ENCODE measurements at places on chromosomes 12 and 14.

- no peak for DNase-seq
Observed at GRCh38 chr12:132277949-132278348, 51.4 kb downstream of the GALNT9 start.

GRCh38 chr12:20245491-20245890 is 122.8 kb upstream of the PDE3A start:
- no peak for DNase-seq

DNA sequence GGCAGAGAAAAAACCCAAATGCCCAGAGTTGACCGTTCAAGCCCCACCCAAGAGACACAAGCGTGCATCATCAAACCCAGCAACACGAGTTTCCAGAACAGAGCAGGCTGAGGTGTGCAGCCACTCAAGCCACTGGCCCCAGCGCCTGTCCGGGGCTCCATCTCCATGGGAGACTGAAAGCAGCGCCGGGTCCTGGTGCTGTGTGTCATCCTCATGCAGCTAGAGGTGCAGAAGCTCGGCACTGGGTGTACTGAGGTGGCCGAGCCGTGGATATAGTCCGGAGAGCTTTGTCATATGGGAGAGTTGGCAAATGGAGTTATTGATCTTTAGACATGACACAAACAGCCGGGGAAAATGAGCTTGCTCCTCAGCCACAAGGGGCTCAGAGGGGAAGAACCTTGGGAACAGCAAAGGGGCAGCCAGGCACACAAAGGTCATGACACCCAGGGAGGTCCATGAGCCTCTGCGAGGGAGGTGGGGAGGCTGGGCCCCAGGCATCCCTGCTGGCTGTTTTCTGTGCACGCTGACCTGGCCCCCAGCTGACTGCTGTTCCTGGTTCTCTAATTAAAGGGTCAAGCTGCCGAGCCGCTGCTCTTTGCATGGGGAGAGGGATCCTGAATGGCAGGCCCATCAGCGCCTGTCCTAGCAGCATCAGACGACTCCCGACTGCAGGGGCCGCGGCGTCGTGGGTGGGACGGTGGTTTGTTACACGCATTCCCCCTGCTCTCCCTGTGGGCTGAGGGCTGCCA is 145.4 kb upstream of the SFSWAP start:
- no peak for DNase-seq

- DNase-seq: no peak
Observed at GRCh38 chr14:72598306-72598705, 295.6 kb downstream of the DPF3 start.

- DNase-seq: no peak
Observed at GRCh38 chr14:73750531-73750901, 36.3 kb upstream of the PNMA1 start.

DNA sequence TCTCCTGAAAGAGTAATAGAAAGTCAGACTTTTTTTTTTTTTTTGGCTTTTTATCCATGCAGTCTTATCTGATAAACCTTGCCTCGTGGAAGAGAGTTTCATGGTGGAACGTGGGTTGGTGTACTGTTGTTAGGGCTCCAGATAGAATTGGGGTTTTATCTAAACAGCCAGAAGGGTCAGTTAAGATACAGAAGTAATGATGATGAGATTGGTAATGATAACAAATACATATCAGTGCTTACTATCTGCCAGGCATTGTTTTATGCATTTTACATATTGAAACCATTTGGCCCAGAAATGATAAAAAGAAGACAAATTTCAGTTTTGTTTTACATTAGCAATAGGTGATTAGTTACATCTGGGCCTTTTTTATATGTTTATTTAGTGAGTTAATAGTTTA is 372.8 kb upstream of the PRICKLE1 start:
- DNase-seq: no peak

DNA sequence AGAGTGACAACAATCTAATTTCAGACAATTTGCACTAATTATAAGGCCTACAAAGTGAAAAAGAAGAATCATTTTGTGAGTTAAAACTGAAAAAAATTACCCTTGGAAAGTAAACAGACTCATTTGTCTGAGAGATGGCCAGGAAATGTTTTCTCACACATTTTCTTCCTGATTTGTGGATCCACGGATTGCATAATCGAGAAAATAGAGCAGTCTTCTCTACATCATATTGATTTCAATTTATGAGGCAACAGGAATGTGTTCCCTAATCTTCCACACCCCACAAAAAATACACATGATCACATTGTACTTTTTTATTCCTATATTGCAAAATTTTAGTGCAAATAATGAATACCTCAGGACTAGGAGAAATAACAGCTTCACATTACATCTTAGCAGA is 160.8 kb downstream of the CCER1 start:
- DNase-seq: no peak

- no peak for DNase-seq
Observed at GRCh38 chr12:123250471-123251383, 17.5 kb downstream of the MTRFR start.

DNA sequence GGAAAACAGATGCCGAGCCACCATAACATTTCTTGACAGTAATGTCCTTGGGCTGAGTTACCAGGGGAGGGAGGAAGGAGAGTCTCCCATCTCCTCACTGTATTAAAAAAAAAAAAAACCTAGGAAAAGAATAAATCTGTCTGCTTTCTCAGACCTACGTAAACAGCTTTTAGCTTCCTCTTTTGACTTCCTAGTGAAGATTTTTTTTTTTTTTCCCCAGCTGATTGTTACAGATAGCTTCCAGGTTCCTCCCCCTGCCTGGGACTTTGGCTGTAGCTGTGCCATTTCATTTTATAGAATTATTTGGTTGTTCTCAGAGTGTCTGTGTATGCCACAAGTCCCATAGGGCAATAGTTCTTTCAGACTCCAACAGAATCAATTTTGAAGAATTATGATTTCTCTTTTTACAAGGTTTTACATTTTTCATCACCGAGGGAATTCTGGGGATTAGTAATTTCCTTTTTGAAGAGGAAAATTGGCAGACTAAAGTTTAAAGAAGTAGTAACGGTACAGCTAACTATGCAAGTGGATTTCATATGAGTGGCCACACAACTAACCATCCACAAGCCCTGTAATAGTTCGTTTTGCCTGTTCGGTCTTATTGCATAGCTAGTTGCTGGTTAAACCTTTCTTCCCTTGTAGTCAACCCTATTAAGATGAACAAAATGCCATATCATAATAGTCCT is 23.1 kb upstream of the GNS start:
- no peak for DNase-seq

- no peak for DNase-seq
Observed at GRCh38 chr12:52498946-52499345, 5.9 kb upstream of the KRT6A start.

- DNase-seq: no peak
Observed at GRCh38 chr14:83372271-83372670, 1838.6 kb upstream of the SEL1L start.

- DNase-seq: no peak
Observed at GRCh38 chr14:81093651-81094050, 127.1 kb downstream of the GTF2A1 start.

DNA sequence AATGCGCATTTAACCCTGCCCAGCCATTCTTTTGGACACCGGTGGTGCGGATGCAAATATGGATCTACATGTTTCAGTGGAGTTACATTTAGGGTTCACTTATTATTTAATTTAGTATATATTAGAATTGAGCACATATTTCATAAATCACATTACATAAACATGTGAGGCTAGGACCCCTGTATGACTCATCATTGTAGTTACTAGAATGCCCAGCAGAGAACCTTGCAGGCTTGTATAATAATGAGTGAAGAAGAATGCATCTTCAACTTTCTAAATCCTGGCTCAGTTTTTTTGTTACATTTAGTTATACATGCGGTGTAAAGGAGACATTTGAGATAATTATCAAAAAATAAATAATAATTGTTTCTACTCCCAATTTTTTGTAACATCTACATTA is 369.0 kb downstream of the ATP23 start:
- DNase-seq: no peak

GRCh38 chr12:98816720-98817119 is 171.6 kb downstream of the APAF1 start:
- no peak for DNase-seq

- no peak for DNase-seq
Observed at GRCh38 chr14:83993545-83993944, 1536.4 kb upstream of the FLRT2 start.

- DNase-seq: no peak
Observed at GRCh38 chr12:96219700-96220206, 25.6 kb downstream of the ELK3 start.

DNA sequence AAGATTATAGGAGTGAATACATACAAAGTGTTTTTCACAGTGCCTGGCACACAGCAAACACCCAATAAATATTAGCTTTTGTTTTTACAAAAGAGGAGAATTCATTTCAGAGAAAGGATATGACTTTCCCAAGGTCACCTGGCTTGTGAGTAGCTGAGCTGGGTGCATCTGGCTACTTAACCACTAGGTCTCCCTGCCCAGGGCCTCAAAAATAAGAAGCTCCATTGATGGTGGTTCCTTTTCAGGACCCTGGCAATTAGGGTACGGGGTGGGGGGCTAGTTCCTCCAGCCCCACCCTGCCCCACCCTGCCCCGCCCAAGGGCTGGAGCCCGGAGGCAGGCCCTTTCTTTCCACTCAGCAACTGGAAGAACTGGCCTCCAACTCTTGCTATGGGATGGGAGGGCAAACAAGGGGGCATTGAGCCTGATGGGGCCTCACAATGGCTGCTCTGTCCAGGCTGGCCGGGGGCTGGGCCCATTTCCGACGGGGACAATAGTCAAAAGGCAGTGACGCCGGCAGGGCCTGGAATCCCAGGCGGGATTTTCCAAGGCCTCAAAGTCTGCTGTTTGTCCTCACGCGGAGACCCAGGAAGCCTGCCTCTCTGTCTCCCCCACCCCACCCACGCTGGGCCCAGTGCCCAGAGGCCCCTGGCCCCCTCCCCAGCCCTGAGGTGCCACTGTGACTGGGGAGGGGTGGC is 8.2 kb upstream of the ATG101 start:
- DNase-seq: no peak

- no peak for DNase-seq
Observed at GRCh38 chr12:78181544-78182162, 351.0 kb downstream of the NAV3 start.

GRCh38 chr14:79093531-79093930 is 923.4 kb downstream of the NRXN3 start:
- no peak for DNase-seq

GRCh38 chr12:102061096-102061559 is 663 bp downstream of the WASHC3 start:
- no peak for DNase-seq

GRCh38 chr12:34335819-34336262 is 313.5 kb downstream of the ALG10 start:
- DNase-seq: no peak

GRCh38 chr12:122381021-122381420 is 41.4 kb downstream of the CLIP1 start:
- DNase-seq: no peak

DNA sequence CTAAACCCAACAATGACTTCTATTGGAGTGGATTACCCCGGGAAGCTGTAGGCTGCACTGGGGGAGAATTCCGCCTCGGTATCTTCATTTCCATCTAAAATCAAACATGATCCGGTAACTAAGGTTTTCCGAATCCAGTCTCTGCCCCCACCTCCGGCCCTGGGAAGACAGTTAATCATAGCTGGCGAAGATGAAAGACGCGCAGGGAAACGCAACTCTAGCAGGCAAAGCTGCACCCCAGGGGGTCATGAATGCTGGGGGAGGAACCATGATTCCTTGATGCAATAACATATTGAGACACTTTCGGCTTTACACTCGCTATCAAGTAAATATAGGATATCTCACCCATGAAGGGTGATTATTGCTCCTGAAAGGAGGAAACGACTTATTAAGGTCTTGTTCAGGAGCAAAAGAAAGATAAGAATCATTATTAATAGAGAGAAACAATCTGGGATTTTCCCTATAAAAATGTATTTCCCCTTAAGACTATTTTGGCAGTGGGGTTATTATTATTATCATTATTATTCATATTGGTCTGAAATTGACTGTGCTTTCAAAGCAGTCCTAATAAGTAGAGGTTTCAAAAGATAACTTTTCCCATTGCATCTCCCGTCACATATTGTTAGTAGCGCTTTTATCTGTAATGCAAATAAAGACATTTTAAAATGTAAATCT is 614.9 kb downstream of the VRK1 start:
- no peak for DNase-seq

DNA sequence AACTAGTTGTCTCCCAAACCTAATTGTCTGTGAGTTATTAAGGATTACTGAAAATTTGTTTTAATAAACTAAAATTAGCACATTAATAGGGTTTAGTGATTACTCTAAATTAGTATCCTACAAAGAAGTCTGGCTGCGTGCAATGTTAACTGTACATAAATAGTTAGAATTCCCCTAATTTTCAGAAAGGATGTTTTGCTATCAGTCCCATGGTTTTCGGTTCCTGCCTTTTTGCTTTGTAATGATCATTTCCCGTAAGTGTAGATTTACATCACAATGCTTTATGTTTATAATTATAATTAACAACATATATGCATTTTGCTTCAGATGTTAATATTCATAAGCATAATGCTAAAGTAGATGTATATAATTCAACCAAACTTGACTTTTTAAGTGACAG is 19.8 kb upstream of the LYZ start:
- DNase-seq: no peak

DNA sequence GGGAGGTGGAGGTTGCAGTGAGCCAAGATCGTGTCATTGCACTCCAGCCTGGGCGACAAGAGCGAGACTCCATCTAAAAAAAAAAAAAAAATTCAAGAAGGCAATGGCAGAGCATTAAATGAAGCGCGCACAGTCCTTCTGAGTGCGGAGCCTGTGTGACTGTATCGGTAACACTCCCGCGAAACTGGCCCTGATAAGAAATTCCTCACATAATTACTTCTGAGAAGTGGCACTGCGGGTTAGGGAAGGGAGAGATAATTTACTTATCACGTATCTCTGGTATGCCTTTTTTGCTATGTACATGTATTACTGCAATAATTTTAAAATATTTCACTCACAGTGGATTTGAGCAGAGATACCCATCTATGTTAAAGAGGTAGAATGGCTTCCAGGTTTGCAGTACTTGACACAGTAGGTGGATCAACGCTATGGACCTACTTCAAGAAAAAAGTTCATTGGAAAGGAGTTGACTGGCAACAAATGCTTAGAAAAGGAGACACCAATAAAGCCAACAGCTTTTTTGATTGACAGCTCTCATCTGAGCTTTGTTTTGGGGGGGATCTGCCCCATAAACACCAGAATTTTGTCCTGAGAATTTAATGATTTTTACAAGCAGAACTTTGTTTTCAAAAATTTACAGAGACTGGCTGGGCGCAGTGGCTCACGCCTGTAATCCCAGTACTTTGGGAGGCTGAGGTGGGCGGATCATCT is 29.2 kb upstream of the SPTLC2 start:
- DNase-seq: no peak

Measured in stimulated activated CD4-positive, alpha-beta T cell treated with anti-CD3 and anti-CD28 coated beads, TNF-alpha, amount 100 ng/mL, for 48 hours (primary cell).